Activated gamma-delta T cell treated with anti-CD3 and anti-CD28 coated beads, Interleukin-2, amount 50 U/mL, for 16 hours (primary cell): ENCODE measurements at places on chromosomes 3 and 15.

GRCh38 chr3:31668242-31668641 is 135.5 kb downstream of the STT3B start:
- DNase-seq = no peak

DNA sequence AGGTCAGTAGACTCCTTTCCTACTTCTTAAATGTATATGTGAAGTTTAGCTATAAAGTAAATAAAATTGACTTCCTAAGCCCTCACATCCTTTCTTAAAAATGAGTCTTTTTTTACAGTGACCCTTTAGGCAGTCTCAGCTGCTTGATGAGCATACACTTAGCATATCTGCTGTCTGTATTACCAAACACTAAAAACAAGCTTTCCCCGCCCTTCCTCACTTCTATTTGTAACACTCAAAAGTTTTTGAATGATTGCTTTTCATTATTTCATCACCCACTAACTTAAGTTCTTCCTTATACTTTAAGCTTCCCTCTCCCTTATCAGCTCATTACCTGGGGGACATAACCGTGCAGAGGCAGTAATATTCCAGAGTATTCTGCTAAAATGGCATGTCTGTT is 89.4 kb downstream of the PLOD2 start:
- DNase-seq = no peak

- DNase-seq = no peak
Observed at GRCh38 chr15:36748366-36749115, 169.1 kb downstream of the CDIN1 start.

- no peak for DNase-seq
Observed at GRCh38 chr15:77440378-77440999, 19.8 kb downstream of the HMG20A start.

GRCh38 chr3:83625261-83625660 is 1333.5 kb upstream of the CADM2 start:
- no peak for DNase-seq

DNA sequence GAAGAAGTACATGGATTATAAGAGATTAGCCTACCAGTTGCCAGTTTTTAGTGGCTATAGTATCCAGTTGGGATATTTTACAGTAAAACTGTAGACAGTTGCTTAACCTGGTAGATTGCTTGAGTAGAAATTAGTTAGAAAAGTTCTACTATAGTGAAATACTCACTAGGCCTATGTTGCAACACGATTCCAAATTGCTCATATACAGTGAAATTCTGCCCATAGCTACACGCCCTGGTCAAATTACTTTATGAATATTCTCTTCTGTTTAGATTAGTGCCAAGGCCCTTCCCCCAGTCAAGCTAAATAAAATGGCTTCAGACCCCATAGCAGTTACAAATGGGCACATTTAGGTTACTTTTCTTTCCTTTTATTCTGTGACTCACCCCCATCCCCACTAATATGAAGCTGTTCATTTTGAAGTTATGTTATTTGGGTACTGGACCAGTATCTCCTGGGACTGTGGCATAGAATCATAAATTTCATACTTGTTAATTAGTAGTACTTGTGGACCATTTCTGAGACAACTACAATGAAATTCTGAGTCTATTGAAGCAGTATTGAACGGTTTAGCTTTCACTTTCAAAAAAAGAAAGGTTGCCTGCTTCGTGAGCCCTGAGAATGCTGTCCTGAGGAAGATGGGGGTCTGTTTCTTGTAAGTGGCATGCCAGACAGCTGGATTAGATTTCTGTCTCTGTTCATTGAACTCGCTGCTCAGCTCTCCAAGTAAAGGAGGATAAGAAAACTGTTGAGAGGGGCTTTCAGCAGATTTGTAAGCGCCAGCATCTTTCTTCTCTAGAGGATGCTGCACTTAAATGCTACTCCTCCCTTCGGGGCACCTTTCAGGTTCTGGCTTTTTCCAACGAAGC is 65.8 kb upstream of the CFAP20DC start:
- DNase-seq = no peak

DNA sequence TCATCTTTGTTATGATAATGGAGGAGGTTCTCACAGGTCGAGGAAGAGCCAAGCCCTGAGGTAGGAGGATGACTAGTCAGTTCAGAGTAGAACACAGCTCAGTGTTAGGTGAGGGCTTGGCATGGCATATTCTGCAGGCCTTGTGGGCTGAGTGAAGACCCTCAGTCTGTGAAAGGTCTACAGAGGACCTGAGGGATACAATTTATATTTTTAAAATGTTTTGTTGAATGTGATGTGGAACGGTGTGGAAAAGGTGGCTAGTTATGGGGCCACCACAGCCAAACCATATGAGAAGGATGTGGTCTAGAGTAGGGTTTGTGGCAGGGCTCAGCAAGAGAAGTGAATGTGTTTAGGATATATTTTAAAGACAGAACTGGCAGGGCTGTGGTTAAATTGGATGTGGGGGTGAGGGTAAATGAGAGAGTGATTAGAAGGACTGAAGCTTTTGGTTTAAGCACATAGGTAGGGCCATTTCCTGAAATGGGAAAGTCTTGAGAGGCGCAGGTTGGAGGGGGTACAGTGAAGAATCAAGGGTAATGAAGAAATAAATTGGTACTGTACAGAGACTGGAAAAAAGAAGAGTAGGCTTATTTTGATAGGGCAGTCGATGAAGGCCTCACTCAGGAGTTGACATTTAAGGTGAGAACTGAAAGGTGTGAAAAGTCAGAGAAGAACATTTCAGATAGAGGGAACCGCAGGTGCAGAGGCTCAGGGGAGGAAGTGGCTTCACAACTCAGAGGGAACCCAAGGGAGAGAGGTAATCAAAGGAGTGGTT is 60.5 kb downstream of the SPTSSB start:
- DNase-seq = peak; percentile 31

DNA sequence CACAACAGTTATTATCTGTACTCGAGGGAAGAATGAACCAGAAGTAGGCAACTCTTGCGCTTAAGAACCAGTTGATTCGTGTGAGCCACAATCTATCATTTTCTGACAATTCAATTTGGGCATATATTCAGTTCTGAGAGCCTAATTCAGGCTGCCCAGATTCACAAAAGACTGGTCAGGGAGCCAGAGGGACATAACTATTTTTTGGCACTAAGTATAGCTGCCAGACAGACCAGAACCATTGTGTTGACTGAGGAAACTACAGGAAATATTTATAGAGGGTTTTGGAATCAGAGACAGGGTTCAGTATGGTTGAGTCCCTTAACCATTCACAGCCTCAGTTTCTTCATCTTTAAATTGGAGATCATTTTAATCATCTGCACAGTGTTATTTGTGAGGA is 226.7 kb downstream of the TAFA4 start:
- DNase-seq = no peak

GRCh38 chr3:71785532-71786216 is 726 bp upstream of the PROK2 start:
- DNase-seq = no peak

GRCh38 chr3:186097663-186098451 is 11.0 kb downstream of the ETV5 start:
- DNase-seq = no peak

- DNase-seq = no peak
Observed at GRCh38 chr15:67559158-67559557, 16.7 kb downstream of the MAP2K5 start.

DNA sequence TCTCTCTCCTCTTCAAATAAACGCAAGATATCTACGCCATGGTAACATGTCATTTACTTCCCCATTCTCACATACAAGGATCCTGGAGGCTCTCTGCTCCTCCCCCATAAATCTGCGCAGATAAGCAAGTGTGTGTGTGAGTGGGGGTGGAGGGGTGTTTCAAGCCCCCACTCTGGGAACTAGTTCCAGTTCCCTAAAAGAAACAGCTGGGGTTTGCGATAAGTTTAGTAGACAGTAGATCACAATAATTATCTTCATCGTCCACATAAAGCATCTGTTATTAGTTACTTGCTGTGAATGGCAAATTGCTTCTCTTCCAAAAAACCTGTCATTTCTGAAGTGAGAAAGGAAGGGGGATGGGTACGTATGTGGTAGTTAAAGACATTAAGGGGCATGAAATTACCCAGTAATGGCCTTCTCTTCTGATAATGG is 79.8 kb downstream of the RBPMS2 start:
- DNase-seq = no peak

DNA sequence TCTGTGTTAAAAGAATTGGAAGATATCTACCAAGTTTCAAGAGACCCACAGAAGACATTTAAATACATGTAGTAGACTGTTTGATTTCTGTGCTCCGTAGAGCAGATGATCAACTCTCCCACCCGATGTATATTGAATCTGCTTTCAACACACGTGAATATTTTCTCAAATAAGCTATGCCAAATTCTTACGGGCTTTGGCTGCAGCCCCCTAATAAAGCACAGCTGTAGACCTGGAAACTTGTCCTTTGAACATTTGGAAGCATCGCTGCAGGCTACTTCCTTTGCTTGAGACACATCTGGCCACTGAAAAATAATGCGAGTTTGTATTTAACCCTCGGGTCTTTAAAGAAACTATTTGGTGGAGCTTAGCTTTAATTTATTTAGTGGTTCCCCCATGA is 98.3 kb upstream of the SELENOK start:
- DNase-seq = no peak

GRCh38 chr3:86996261-86996955 is 5.5 kb upstream of the VGLL3 start:
- no peak for DNase-seq

DNA sequence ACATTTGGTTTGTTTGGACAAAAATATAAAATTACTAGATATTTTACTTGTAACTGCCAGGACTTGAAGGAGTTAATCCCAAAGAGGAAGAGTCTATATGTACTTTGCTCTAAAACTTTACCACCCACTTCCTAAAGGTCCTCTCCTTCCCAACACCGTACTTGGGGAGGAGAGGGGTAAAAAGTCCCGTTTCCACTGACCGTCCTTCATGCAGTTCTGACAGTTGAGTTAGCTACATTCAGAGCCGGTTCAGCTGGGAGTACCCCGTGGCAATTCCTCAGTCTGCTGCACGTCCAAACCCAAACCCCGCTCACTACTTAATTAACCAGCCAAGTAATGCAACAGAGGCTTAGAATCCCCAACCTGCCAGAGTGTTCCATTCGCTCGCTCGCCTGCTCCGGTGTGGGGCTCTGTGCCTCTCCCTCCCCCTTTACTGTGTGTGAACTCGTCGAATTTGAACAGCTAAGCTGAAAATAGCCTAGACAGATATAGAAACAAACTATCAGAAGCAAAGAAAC is 519.7 kb downstream of the FOXP1 start:
- no peak for DNase-seq

DNA sequence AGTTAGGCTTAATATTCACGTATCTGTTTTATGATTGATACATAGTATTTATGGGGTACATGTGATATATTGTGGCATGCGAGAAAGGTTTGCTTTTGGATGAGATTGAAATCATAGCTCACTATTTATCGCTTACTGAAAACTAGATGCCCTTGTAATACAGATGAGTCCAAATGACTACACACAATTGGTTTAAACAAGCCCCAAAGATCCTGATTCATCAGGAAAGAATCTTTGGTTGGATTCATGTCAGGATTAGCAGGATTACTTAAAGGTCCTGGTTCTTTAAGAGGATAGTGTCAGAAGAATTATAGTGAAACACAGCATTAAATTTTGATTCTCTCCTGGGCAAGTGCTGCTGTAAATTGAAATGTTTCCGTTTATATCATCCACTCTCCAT is 18.6 kb upstream of the AADAC start:
- no peak for DNase-seq

DNA sequence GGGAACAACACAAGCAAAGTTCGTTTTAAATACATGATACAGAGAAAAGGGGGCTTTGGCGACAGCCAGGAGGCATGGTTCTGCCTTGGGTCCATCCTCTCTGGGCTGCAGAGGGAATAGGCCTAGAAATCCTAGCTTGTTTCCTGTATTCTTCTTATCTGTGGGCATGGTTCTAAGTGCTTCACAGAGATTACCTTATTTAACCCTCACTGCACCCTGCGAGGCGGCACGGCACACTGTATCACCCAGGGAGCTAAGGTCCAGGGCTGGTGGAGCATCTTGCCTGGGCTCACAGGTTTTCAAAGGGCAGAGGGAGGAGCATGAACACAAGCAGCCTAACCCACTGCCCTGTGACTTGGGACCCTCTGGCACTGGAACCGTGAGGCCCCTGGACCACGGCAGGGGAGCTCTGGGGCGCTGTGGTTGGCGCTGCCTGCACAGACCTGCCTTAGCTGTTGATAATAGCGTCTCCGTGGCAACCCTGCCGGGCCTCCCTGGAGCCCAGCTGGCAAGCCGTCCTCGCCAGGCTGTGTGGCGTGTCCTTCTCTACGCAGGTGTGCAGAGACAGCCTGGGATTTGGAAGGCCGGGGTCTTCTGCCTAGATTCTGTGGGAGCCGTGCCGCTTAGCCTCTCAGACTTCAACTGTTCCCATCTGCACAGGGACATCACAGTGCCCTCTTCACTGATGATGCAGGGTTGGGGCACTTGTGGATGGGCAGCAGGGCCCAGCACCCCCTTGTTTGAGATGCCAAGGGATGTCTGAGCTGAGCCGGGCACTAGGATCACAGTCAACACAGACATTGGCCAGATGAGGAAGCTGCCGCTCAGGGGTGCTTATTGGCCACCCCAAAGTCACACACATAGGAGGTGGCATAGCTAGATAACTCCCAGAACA is 154.6 kb upstream of the TLE3 start:
- no peak for DNase-seq

GRCh38 chr3:133487920-133488540 is 85.5 kb upstream of the CDV3 start:
- peak; percentile 28 for DNase-seq

DNA sequence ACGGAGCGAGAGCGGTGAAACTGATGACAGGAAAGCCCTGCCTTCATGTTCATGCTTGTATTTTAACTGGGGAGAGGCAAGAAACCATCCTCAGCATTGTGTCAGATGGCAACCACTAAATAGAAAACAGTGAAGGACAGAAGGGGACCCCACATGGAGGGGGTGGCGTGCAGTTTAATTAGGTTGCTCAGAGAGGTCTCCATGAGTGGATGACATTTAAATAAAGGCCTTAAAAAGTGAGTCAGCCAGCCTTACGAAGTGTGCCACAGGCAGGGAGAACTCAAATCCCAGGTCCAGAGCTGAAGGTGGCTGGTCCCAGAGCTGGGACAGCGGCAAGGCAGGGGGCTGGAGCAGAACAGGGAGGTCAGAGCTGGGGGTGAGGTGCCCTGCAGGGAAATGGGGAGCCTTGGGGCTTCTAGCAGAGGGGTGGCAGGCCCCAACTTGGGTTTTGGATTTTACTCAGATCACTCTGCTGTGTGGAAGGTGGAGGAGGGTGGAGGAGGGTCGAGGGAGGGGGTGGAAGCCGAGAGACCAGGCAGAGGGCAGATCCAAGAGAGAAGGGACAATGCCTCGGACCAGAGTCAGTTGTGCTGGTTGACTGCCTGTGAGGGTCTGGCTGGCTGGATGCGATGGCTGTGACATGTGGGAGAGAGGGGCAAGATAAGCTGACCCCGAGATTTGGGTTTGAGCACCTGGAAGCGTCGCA is 73.7 kb downstream of the KLF13 start:
- DNase-seq = no peak

GRCh38 chr15:34726406-34727100 is 28.2 kb downstream of the GJD2 start:
- no peak for DNase-seq

GRCh38 chr15:69390575-69390974 is 23.6 kb upstream of the KIF23 start:
- DNase-seq = no peak

- no peak for DNase-seq
Observed at GRCh38 chr3:187167777-187168176, 28.5 kb upstream of the RPL39L start.
